Stimulated activated CD8-positive, alpha-beta memory T cell treated with anti-CD3 and anti-CD28 coated beads, Interleukin-2, amount 100 ng/mL, for 1 hour (primary cell): ENCODE measurements at places on chromosomes 2 and 18.

GRCh38 chr18:70405052-70405451, 116.2 kb downstream of the SOCS6 start:
- DNase-seq = no peak

DNA sequence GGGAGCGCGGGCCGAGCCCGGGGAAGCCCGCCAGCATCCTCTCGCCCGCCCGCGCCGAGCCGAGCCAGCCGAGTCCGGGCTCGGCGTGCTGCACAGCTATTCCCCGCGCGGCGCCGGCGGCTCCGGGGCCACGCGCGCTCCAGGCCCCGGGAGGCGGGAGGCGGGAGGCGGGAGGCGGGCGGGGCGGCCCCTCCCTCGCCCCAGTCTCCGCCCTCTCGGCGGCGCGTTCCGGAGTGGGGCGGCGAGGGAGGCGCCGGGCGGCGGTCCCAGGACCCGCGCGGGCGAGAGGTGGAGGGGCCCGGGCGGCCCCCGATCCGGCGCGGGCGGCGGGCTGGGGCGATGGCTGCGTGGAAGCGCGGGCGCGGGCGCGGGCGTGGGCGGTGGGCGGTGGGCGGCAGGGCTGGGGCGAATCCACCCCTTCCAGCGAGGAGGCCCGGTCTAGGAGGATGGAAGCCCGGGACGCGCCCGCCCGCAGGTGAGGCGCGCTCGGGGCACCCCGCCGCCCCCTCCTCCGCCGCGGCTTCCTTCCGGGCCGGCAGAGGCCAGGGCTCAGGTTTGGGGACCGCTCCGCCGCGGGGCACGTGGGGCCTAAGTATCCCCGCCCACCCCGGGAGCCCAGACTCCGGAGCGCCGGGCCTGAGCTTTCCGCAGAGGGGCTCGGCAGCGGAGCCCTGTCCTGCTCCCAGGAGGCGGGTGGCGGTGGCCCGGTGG, at the start of gene ADCY3:
Gene ADCY3 (minus strand): TSS at position 140 of the 711 bp plus-strand sequence. CDS start 1,250 bp downstream, outside the sequence.
- DNase-seq = peak; percentile 28

DNA sequence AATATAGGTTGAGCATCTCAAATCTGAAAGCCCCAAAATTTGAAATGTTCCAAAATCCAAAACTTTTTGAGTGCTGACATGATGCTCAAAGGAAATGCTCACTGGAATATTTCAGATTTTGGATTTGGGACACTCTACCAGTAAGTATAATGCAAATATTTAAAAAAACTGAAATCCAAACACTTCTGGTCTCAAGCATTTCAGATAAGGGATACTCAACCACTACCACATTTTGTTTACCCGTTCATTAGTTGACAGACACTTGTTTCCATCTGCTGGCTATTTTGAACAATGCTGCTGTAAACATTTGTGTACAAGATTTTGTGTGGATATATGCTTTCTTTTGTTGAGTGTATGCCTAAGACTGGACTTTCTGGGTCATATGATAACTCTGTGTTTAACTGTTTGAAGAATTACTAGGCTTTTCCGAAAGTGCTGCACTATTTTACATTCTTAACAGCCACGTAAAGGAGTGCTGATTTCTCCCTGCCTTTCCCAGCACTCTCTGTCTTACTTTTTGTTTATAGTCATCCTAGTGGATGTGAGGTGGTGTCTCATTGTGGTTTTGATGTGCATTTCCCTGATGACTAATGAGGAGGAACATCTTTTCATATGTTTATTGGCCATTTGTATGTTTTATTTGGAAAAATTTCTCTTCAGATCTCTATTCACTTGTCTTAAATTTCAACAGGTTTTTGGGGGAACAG, 19.5 kb upstream of the DCDC2C start:
- no peak for DNase-seq

GRCh38 chr2:12674644-12675328, 42.0 kb upstream of the TRIB2 start:
- DNase-seq = no peak

DNA sequence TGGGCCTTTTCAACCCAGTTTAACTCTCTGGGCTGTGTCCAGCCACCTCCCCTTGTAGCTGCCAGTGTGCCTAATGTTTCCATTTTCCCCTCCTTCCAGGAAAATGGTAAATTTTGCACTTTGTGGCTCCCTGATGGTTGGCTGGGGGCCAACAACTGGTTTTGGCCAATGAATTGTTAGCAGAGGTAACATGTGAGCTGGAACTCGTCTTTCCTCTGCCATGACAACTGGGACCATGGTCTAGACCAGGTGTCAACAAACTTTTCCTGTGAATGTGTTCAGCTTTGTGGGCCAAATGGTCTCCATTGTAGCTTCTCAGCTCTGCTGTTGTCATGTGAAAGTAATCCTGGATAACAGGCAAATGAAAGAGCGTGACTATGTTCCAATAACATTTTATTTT, 87.2 kb downstream of the DDX1 start:
- no peak for DNase-seq

GRCh38 chr2:231325826-231326225, 69.7 kb upstream of the B3GNT7 start:
- DNase-seq = no peak

DNA sequence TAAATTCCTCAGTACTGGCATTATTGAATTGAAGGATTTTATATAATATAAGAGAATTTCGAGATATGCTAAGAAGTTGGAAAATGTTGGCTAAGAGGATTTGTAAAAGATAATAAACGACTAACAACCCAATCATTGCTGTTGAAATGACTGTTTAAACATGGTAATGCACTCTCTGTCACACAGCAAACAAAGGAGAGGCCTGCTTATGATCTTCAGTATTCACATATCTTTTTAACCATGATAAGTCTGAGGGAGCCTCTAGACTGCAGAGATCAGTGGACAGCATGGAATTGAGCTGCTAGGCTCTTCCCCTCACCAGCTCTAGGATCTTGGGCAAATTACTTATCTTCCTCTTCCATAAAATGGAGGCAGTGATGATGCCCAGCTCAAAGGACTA, 2.7 kb downstream of the KCTD18 start:
- DNase-seq = no peak

GRCh38 chr18:64149916-64150438, 1.1 kb upstream of the LINC00305 start:
- DNase-seq = no peak
